CD4-positive, alpha-beta T cell treated with Interleukin-17A for 4 hours (primary cell): ENCODE measurements at places on chromosomes 13 and 19.

- DNase-seq: no peak
These were observed 124.3 kb upstream of the STARD13 start for GRCh38 chr13:33409673-33410510.

- no peak for DNase-seq
These were observed 71.5 kb downstream of the RUBCNL start for GRCh38 chr13:46315491-46316075.

GRCh38 chr13:68027306-68027705, 797.2 kb upstream of the PCDH9 start:
- no peak for DNase-seq

DNA sequence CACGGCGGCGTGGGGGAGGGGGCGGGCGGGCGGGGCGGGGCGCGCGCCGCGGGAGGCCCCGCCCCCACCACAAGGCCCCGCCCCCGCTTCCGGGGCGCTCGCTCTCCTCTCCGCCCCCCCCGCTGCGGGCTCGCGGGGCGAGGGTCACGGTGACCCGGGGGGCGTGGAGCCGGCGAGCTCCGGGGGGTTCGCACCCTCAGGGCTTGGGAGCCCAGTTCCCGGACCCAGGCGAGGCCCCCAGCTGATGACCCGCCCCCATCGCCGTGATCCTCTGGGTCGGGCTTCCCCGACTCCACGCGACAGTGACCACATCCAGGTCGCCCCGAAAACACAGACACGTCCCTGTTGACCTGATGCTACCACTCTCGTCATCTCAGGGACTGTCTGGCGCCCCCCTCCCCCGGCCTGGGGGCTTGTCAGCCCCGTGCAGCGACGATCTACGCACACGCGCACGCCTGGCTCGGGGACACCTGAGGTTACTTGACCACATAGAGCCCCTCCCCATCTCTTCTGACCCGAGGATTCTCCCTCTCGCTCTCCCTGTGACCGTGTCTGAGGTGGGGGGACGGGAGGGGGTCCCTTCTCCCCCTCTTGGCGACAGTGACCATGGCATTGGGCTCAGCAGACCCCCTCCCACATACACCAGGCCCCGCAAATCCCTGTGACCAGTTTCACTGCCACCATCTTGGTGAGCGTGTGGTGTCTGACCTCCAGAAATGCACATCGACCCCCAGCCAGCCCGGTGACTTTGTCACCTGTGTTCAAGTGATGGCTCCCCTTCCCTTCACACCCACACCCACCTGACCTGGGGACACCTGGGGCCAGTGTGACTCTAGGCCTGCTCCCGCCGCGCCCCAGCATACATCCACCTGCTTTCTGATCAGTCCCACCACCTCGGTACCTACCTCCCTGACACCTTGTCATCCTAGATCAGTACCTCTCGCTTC, 670 bp downstream of the MAP2K7 start:
- DNase-seq: no peak

DNA sequence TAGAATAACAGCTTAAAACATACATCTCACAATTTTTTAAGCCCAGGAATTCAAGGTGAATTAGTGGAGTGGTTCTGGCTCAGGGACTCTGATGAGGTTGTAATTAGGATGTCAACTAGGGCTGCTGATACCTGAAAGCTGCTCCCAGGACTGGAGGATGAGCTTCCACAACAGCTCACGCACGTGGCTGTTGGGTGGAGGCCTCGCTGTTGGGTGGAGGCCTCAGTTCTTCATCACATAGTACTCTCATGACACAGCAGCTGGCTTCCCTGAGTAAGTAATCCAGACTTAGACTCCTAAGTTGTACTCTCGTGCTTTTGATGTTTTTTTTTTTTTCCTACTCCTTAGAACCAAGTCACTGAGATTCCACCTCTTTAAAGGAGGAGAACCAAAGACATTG, 577.1 kb upstream of the PRR20A start:
- no peak for DNase-seq

DNA sequence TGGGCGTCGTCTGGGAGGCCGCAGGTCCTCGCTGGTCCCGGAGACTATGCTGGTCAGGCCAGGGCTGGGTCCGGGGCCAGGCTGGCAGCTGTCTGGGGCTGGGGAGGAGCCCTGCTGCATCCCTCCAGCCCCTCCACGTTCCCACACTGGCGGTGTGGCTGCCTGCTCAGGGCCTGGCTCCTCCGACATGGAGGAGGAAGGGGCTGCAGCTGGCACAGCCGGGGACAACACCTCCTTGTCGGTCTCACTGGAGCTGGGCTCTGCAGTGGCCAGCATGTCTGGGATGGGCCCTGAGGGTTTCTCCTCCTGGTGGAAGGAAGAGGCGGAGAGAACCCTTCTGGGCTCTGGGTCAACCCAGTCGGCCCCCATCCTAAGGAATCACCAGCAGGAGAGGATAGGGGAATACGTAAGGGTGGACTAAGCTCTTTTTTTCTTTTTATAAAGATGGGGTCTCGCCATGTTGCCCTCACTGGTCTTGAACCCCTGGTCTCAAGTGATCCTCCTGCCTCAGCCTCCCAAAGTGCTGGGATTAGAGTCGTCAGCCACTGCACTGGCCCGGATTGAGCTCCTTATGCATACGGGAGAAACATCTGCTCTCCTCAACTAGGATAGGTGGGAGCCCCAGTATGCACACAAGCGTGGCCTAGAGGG, 806 bp downstream of the ZNF414 start:
- no peak for DNase-seq

DNA sequence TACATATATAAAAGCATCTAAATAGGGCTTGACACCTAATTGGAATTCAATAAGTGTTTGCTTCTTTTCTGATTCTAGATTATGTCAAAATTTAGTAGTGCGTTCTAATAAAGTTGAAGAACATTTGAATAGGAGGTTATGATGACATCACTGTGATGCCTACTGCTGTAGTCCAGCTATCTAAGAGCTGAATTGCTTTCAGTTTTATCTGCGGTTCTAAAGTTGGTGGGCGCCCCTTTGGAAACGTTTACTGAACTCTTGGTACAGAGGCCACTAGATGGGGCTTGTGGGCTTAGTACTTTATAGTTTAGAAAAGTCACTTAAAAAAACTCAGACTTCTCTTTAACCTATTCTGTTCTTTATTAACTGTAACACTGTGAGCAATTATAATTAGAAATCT, 776.9 kb downstream of the GPC5 start:
- DNase-seq: no peak

GRCh38 chr13:62173958-62174357, 758.3 kb upstream of the PCDH20 start:
- DNase-seq: no peak

DNA sequence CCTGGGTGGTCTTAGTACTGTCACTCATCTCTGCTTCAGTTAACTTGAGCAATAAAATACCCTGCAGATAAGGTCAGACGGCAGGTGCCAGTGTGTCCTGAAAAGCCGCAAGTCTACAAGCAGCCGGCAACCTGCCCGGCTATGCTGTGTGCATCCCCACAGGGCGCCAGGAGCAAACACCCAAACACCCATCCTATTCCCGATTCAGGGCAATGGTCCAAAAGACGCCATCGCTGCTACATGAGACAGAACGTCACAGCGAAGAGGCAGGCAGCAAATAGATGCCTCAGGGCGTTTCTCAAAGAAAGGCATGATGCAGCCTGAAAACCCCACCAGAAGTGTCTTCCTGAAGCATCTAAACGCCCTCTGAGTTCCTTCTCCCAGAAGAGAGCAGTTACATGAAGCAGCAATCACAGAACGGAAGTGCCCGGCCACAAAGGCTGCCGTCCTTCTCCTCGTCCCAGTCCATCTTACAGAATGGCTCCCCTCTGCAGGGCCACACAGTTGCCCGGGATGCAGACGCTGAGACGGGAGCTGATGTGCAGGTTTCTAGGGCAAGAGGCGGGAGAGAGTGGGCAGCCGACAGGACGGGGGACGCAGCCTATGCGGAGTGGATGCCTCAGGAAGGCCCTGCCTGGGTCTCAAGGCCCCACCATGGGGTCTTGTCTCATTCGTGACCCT, 35.1 kb downstream of the RASA3 start:
- no peak for DNase-seq

GRCh38 chr13:72643311-72643989, 84.0 kb downstream of the MZT1 start:
- DNase-seq: peak; percentile 59

GRCh38 chr13:45508776-45509175, 44.0 kb downstream of the COG3 start:
- no peak for DNase-seq

- peak; percentile 97 for DNase-seq
These were observed at the start of gene ESD for GRCh38 chr13:46796515-46797474. TSS of gene ESD (minus strand) at chr13:46797161. CDS start at chr13:46791413, 5,748 bp downstream.

DNA sequence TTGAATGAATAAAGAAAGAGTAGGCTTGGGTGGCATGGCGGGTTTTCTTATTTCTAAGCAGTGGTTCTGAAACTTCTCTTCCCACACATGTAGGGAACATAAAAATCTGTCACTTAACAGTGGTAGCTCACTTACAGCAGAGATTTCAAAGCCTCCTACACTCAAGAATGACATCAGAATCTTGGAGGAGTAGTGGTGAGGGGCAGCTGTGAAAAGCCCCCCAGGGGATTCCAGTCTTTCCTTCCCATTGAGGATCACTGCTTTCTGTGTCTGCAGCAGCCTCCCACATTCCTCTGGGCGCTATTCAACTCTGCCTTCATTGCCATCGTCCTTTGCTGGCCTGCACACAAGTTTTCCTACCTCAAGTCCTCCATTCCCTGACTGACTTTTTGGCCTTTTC, 8.6 kb upstream of the NEK5 start:
- DNase-seq: no peak

- DNase-seq: no peak
These were observed 222.9 kb downstream of the KLF5 start for GRCh38 chr13:73281746-73282145.
